ENCODE measurements at places on chromosomes 1 and 21. TPM values are rescaled to one million over a fixed set of nuclear protein-coding genes. Genes with fewer than 3 reads are reported as not detected.

DNA sequence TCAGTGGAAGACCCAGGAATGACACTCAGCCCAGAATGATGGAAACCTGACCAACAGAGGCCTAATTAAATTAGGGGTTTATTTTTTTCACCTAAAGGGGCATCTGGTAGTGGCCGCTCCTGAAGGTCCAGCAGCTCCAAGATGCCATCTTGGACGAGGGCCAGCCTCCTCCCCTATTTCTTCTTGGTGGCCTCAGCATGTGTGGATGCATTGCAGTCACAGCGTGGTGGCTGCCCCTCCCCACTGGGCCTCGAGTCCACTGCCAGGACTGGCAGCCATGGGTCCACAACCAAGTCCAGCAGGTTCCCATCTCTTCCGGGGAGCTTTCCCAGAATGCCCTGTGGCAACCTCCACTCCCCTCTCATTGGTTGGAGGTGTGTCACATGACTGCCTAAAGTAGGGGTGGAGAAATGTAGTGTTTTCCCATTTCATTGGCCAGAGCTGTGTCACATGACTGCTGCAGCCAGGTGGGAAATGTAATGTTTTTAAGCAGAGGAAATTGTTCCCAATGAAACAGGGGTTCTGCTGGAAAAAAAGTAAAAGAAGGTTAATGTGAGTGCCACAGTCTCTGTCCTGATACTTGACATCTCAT, 628.2 kb downstream of the PTPRU start:
- DNase-seq: no peak

GRCh38 chr1:175192630-175193526, at the start of gene KIAA0040:
Gene KIAA0040, minus strand, starts transcription at chr1:175192776. Its CDS starts 31,763 bp downstream, at chr1:175161013.
- peak; percentile 85 for DNase-seq

DNA sequence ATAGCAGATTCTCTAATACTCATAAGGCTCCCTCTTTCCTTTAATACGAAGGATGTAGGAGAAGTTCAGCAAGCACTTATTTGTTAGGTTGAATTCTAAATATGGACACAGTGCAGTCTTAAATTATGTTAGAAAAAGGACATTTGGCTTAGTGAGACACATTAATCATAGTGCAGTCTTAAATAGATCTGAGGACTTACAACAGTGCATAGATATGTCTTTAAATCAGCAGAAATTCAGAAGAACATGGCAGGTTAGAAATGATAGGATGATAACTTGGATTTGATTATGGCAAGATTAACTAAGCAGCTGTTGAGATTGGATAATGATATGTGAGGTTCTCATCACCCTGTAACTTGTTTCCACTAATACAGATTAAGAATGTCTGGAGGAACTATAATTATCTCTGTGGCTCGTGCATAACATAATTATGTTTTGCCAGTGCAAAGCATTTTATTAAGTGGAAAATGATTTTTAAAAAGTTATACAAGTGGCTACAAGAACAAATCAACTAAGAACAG, 485.9 kb downstream of the USP25 start:
- DNase-seq: no peak

DNA sequence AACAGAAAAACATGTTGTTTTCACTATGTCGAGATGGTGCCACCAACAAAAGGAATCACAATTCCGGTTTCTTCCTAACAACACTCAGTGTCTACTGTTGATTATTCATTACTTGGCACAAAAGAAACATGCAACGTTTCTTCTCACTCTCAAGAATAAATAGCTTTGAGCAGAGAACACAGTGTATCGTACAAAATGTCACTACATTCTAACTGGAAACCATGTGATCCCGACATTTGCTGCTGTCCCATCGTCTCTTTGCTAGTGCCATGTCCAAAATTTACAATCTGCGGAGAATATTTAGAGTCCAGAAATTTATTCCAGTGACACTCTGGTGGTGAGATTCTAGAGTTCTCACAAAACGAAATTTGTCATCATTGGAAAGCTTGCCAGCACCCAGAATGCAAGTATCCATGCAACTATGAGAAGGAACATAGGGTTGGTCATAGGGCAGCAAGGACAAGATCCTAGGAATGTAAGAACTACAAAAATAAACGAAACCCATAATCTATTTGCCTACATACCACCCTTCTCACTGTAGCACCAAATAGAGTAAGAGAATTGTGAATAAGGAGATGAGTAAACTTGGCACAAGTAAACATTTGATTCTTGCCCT, 505.1 kb downstream of the LTN1 start:
- DNase-seq: no peak

DNA sequence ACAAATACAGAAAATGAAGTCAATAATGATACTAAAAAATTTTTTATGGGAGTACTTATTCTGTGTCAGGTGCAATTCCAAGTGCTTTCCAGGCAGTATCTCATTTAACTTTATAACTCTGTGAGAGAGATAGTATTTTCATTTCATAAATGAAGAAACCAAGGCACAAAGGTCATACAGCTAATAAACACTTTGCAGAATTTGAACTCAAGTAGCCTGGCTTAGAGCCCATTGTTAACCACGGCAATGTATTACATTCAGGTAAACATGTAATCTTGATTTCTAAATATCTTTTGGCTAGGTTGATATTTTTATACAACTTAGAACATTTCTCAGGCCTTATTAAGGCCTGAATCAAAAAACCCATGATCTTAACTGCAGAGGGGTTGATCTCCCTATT, 28.9 kb upstream of the PKN2 start:
- DNase-seq: no peak

DNA sequence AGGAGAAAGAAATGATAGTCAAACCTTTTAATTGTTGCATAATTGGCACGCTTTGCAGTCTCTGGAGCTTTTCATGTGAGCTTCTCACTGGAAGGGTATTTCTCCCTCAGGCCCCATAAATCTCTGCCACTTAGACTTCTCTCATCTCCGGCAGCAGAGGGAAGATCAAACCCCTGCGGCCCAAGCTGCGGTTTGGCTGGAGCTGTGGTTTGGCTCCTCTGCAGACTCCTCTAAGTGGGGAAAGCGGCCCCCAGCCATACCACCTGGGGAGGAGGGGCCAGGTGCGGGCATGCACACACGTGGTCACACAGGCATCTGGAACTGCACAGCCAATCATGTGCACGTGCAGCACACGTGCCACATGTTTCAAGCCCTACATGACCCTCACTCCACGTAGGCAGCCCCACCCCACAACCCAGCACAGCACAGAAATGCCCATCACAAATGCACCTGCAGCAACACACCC, 58.3 kb downstream of the UBE2T start:
- DNase-seq: no peak

DNA sequence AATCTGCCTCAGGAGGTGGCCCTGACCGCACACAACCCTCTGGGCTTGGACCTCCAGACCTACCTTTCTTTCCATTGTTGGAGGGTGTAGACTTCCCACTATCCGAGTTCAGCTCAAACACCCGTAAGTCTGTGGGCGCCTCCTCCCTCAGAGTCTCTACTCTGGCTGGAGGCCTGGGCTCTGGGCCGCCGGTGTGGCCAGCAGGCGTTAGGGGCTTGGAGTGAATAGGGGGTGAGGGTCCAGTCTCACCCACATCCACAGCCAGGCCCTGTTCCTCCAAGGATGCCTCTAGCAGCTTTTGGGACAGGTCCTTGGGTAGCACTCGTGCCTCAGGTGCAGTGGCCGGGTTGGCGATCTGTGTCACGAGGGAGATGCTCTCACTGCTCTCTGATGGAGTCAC, 13.9 kb downstream of the TSSK3 start:
- no peak for DNase-seq

DNA sequence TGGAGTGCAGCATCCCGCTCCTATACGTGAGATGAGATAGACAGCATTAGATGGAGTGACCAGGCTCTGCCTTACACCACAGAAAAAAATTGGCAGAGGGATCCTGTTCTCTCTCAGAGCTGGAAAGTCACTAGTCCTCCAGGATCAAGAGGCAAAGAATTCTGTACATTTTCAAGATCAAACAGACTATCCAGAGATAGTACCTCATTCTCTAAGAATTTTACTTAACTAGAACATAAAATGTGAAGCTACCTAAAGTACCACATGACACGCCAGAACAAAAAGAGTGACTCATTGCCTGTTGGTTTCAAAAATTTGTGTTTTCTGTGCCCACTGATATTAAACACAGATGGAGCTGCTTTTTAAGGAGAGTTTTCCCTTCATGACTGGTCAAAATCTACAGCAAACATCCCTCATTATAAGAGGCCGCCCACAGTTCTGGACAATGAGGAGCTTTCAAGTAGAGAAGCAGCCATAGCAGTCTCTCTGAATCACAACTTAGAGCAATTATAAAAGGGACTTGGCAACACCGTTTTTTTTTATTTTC, 32.3 kb downstream of the CD160 start:
- no peak for DNase-seq

- DNase-seq: no peak
Observed at GRCh38 chr1:109412551-109412950, 13.7 kb downstream of the PSMA5 start.

- no peak for DNase-seq
Observed at GRCh38 chr1:20848162-20848561, 61.1 kb upstream of the HP1BP3 start.

GRCh38 chr1:44924835-44925464, 61.4 kb downstream of the EIF2B3 start:
- DNase-seq: no peak

DNA sequence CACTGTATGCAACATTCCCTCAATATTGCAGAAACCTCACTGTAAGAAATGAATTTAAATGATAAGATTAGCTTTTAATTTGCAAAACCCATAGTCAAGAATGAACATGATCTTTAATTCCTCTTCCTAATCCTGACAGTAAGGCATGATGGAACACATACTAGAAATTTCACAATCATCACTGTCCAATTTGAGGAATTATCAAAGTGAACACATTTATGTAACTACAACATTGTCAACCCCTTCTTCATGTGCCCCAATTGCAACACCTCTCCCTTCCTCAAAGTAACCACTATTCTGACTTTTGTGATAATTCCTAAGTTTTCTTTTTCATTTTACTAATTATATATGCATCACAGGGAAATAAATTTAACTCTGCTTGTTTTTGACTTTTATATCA, 103.1 kb downstream of the LHX8 start:
- DNase-seq: no peak

DNA sequence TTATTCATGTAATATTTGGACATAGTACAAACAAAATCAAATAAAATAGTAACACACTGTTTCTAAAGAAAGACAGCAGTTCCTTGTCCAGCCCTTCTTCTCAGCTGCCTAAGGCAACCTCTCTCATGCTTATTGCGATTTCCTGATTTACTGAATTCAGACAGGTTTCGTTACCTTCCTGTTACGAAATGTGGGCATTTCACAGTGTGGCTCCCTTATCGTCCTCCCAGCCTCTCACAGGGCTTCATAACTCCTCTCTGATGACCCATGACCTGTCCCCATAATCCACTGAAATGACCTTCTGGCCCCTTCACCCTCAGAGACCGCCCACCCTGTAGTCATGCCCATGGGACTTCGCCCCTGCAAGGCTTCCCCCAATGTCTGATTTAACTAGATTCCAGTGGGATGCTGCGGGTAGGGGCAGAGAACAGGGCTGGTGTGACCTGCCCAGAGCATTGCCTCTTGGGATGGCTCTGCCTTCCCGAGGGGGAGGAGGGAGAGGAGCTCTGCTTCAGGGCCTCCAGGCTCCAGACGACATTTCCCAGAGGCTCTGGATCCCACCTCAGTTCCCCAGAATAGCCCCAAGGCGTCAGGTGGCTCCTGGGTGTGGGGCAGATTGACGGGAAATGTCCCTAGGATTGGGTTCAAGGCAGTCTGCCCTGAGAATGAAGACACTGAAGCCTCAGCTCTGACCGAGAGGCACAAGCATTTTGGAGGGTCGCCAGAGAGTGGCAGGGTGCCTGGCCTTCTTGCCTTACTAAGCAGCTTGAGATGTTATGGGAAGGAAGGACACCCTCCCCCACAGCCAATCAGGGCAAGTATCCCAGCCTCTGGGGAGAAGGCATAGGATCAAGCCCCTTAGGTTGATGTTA, 20.6 kb downstream of the PADI2 start:
- peak; percentile 57 for DNase-seq

- peak; percentile 95 for DNase-seq
Observed at GRCh38 chr1:9128520-9129265, at the start of gene GPR157. Gene GPR157, minus strand, starts transcription at chr1:9129102. Its CDS starts 75 bp downstream, at chr1:9129027.

GRCh38 chr1:68217060-68217554, 15.2 kb downstream of the WLS start:
- no peak for DNase-seq

DNA sequence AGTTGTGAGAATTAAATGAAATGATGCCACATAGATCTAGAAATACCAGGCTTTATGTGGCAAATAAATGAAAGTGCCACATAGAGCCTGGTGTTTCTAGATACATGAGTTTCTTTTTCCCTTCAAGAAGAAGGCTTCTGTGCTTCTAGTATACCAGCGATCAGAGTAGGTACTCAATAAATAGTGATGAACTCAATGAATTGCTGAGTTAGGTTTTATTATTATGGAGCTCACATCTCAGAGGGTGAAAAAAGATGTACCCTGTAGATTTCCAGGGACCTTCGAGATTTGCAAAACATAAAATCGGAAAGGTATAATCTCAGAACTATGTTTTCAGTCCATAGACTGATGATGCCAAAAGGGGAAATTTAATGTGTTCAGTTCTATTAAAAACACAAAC, 2.3 kb upstream of the CLSTN1 start:
- DNase-seq: no peak

ZNF695 gene
- not detected for total RNA-seq

TMEM81 gene
- total RNA-seq: 2.7 TPM

EXO1 gene
- 0.62 TPM for total RNA-seq

PLA2G4A gene
- total RNA-seq: 2.1 TPM

AK5 gene
- total RNA-seq: 0.38 TPM

HRNR gene
- total RNA-seq: not detected

Data from Right ventricle myocardium superior (tissue), 1 donor.